ENCODE measurements at places on chromosomes 1 and 21.

- no peak for DNase-seq
These were observed 122.5 kb downstream of the KIF26B start for GRCh38 chr1:245277276-245277675.

GRCh38 chr1:151653397-151653796, 41.5 kb downstream of the SNX27 start:
- DNase-seq, result no peak

GRCh38 chr1:27571439-27572018, 32.4 kb downstream of the AHDC1 start:
- no peak for DNase-seq

GRCh38 chr1:219959540-219960203, 31.3 kb upstream of the SLC30A10 start:
- no peak for DNase-seq

- DNase-seq, result no peak
These were observed 9.6 kb downstream of the P3H1 start for GRCh38 chr1:42756956-42757891.

DNA sequence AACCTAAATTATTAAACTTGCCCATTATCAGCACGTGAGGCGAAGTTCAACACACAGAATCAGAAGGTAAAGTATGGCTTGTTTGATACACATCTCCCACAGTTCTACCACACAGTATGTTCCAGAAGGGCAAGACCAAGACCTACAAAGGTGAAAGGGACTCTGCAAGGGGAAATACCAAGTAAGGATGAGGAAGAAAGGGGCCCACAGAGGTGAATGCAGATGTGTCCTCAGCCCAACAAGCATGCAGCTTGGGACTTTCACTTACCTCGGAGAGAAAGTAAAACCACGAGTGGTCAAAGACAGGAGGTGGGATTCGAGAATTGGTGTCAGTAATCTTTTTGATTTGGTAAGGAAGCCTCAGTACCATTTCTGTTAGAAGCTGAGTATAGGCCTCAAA, 85.8 kb downstream of the UBR4 start:
- DNase-seq, result no peak

Data from stimulated activated CD4-positive, alpha-beta T cell treated with anti-CD3 and anti-CD28 coated beads, TNF-alpha, amount 100 ng/mL, for 1 hour (primary cell).